Activated naive CD4-positive, alpha-beta T cell (primary cell): ENCODE measurements at places on chromosomes 5 and 9.

DNA sequence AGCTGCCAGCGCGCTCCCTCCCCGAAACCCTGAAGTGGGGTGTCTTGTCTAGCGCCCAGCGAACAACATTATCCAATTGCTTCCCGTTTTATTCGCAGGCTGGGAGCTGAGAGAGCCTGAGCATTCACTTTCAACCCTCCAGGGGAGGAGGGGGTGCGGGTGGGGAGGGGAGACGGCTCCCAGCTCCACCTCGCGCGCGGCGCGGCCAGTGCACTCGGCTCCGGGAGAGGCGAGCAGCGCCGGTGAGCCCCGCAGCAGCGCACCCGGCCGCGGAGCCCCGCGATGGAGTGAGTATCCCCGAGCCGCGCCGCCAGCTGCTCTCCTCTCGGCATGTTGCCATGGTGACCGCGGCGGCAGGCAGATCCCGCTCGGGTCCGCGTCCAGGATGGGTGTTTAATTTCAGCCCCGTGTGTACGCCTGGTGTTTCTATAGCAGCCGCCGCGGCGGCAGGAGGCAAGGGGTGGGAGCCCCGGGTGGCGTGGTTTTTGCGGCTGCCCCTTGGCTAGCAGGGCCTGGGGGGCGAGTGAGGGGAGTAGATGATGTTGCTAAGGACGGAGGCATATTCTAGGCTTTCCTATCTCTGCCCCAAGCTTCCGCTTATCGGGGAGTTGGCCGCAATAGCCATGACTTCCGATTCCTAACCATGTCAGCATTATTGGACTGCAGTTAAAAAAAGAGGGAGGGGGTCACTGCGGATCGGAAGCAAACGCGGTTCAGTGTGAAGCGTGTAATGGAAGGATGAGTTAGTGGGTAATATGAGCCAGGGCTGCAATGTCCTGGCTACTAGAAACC lies 139.2 kb upstream of the PALM2AKAP2 start:
- no peak for DNase-seq

GRCh38 chr5:173163219-173163618 lies 18.9 kb downstream of the BNIP1 start:
- no peak for DNase-seq

GRCh38 chr9:120713257-120714087 lies 798 bp downstream of the MEGF9 start:
- DNase-seq, result no peak

GRCh38 chr5:61182449-61182848 lies 20.2 kb upstream of the SMIM15 start:
- DNase-seq, result no peak

GRCh38 chr5:14581891-14582796 lies 552 bp downstream of the OTULINL start:
- peak; percentile 75 for DNase-seq

- no peak for DNase-seq
Measured at GRCh38 chr9:134326724-134327601, 708 bp downstream of the RXRA start.

DNA sequence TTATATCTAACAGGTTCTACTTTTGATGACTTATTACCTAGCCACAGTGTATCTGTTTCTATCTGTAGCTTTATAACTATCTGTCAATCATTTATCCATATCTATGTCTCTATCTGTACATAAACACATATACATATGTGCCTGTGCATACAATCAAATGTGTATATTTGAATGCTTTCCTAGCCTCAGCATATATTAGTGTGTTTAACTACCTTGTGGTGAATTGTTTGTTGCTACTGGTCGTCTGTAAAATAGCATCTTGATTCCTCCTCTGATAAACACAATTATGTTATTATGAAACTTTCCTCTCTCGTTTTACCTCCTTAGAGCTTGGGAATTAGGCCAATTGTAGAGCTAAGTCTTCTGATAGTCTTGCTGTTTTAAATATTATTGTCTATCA lies 44.4 kb downstream of the PARP8 start:
- no peak for DNase-seq

DNA sequence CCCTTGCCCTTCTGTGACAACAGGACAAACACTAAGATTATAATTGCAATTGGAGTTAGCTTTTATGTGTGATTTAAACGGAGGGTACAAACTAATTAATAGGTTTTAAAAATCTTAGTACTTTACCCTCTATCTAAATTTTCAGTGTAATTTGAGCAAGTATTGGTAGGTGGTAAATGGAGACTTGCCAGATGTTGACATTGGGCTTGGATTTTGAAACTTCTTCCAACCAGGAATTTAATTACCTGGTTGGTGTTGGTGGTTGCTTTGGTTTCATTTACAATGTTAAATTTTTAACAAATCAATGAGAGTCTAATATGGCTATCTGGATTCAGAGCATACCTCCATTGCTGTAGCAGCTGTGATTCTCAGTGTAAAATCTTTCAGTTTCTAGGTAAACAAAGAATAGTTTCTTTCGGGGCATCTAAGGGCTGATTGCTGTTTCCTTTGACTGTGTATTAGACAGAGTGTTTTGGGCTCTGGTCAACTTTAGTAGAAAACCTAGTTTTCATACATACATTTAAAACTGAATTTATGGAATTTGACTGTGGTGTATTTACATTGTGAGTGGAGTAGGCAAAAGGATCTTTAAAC lies 1.9 kb downstream of the DAPK1 start:
- DNase-seq, result no peak

- DNase-seq, result no peak
Measured at GRCh38 chr5:16727755-16728325, 111.0 kb upstream of the RETREG1 start.

GRCh38 chr9:34070606-34071324 lies 22.1 kb upstream of the UBAP2 start:
- no peak for DNase-seq

- DNase-seq, result no peak
Measured at GRCh38 chr9:87500491-87501270, 3.0 kb downstream of the DAPK1 start.

GRCh38 chr5:71778678-71779276 lies 59.7 kb downstream of the CARTPT start:
- DNase-seq, result no peak

DNA sequence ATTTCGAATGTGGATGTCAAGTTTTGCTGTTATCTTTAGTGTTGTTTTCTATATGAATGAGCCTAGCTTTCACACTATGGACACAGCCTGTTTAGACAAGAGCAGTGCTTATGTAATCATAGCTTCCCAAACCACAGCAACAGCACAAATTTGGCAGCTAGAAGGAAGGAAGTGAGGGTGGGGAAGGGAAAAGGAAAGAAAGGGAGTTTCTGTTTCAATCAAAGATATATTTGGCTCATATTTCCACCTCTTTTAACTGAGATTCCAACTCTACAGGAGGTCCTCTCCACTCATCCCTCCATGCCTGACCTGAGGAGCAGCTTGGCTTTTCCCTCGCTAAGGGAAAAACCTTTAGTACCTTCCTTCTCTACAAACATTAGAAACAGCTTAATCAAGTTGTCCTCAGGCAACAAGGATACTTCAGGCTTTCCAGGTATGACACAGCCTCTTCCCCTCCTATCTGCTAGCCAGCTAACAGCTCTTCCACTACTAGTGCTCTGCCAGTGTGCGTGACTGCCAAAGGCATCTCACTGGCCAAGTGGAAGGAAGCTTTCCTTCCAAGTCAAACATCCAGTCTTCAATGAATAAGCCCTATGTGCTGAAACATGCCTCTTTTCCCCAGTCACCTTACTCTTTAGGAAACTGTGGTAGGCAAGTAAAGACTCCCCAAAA lies 268.6 kb upstream of the PTGER4 start:
- no peak for DNase-seq

DNA sequence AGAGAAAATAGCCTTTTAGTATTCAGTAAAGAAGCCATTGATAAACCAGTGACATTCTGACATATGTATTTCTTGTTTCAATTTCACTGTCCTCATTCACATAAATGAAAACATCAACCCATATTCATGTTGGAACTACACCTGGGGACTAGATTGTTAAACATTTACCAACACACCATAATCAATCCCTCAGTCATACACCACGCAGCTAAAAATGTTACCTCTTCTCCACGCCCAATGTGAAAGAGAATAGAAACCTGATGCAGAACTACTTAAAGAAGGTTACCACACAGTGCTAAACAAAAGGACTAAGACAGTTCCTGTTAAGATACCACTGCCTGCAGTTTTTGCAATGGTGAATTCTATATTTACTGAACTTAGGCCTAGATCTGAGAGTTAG lies 518.9 kb downstream of the PRELID2 start:
- no peak for DNase-seq

DNA sequence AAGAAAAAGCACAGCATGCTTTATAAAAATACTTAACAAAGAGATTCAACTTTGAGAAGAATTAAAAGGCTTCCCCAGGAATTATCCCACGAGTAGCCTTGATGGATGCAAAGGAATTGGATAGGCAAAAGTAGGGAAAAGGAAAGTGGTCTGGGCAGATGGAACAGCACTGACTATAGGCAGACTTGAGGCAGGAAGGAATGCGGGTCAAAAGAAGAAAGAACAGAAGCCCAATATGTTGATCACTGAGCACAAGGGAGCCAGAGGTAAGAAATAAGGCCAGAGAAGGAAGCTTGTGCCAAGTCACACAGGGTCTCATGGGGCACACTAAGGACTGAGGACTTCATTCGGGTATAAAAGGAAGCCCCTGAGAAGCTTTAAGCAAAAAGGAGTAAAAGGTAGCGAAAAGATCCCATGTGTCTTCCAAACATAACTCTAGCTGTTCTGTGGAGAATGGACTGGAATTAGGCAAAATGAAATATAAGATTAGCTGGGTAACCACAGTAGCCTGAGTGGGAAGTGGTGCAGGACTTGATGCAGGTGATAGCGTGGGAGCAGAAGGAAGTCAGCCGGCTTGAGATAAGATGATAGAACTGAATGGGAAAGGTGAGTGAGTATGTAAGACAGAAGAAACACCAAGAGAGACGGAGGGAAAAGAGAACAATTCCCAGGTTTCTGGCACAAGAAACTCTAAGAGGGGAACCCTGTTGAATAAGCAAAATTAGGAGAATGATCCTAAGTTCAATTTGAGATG lies 106.6 kb downstream of the DENND1A start:
- DNase-seq, result no peak

- DNase-seq, result no peak
Measured at GRCh38 chr9:68678430-68678829, 26.6 kb upstream of the PIP5K1B start.

- no peak for DNase-seq
Measured at GRCh38 chr5:110751902-110752762, 13.3 kb downstream of the SLC25A46 start.

- DNase-seq, result no peak
Measured at GRCh38 chr5:69004127-69004526, 89.7 kb upstream of the SLC30A5 start.

GRCh38 chr5:133387091-133387490 lies 225.2 kb downstream of the FSTL4 start:
- DNase-seq, result no peak

DNA sequence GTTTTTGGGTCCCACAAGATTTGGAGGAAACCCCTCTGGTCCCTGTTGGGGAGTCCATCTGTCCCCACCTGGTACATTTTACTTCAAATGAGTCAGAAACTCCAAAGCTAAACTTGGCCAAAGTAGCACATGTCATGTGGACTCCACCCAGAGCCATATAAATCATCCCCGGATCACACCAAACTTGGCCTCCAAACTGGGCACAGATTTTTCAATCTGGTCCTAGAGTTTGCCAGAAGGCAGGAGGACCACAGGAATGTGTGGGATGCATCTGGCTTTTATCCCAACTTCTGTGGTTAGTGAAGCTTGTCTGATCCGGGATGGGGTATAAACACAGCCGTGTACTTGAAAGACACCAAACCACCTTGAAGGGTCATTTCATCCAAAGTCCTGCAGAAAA lies 66.3 kb downstream of the MAT2B start:
- no peak for DNase-seq

DNA sequence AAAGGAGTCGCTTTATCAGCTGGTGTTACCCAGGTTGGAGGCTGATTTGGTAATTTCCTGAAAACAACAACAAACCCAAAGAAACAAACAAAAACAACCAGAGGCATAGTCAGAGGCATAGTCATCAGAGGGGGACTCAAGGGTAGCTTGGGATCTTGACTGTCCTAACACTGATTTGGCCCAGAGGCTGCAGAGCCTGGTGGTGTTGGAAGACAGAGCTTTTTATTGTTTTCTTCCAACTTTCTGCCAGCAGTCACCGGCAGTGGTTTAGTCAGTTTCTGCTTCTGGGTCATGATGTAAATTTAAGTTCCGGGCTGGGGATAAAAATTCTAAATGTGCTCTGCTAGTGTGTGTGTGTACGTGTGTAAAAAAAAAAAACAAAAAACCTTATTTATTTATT lies 23.5 kb upstream of the NKX2-5 start:
- DNase-seq, result no peak

DNA sequence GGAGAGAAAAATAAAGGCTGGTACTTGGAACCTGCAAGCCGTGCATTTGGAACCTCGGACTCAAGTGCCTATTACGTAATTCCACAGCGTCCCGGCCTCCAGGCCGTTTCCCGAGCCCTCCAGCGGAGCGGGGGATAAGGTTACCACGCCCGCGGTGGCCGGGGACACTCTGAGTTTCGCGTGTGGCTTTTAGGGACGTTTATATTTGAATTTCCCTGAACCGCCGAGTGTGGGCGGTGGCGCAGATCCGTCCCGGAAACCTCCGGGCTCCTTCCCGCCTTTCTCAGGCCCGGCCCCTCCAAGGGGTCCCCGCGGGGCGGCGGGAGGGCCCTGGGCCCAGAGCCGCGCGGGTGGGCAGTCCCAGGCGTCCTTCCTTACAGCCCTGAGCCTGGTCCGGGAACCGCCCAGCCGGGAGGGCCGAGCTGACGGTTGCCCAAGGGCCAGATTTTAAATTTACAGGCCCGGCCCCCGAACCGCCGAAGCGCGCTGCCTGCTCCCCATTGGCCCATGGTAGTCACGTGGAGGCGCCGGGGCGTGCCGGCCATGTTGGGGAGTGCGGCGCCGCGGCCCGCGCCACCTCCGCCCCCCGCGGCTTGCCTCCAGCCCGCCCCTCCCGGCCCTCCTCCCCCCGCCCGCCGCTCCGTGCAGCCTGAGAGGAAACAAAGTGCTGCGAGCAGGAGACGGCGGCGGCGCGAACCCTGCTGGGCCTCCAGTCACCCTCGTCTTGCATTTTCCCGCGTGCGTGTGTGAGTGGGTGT lies at the start of gene LMNB1:
Gene LMNB1 (plus strand): TSS at position 638 of the 758 bp plus-strand sequence. CDS start 373 bp downstream, outside the sequence.
- peak; percentile 85 for DNase-seq

GRCh38 chr5:76861612-76862011 lies 11.8 kb downstream of the S100Z start:
- no peak for DNase-seq

DNA sequence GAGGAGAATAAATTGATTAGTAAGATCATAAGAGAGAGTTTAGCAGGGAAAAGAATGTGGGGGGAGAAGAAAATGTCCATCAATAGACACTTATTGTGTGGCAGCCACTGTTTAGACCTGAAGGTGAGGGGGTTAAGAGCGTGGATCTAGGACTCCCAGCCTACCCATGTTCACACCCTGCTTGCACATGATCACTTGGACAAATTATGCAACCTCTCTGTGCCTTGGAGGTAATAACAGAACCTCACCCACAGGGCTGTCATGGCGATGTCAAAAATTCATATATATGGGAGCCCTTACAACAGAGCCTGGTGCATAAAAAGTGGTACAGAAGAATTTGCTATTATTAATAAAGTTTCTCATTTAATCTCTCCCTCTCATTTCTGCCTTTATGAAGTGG lies 86.0 kb upstream of the EQTN start:
- DNase-seq, result no peak

GRCh38 chr5:17218353-17219005 lies 1.0 kb downstream of the BASP1 start:
- no peak for DNase-seq
